ENCODE measurements at places on chromosomes 16 and 17.

- no peak for DNase-seq
These were observed 483.7 kb downstream of the SOX9 start for GRCh38 chr17:72604518-72604917.

DNA sequence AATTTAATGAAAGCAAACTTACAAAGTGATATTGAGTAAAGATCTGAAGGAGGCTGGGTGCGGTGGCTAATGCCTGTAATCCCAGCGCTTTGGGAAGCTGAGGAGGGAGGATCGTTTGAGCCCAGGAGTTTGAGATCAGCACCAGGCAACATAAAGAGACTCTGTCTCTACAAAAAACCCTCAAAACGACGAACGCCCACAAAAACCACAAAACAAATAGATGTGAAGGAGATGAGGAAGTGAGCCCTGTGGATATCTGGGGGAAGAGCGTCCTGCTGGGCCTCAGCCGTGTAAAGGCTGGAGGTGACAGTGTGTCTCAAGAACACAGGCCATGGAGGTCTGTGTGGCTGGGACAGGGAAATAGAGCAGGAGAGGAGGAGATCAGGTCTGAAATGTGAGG is 68.8 kb downstream of the ITFG1 start:
- DNase-seq: no peak

DNA sequence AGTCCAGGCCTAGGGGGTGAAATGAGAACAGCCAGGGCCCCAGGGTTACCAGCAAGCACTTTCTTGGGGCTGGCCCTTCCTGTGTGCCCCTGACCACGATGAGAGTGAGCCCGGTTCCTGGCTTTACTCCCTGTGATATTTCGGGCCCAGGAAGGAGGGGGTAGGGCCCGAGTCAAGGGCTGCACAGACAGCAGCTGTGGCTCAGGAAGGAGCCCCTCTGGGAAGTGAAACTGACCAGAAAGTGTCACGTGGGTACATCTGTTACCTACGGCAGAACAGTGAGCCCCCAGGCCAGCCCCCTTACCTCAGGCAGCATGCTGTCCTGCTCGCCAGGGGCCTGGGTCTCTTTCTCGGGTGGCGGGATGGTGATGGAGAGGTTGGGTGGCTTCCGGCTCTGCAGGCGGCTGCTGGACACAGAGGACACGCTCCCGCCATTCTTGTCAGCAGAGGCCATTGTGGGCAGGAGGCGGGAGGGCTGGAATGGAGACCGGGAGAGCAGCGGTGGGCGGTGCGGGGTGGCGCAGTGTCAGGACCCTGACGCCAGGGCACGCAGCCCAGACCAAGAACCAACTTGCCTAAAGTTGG is 13.8 kb downstream of the AANAT start:
- DNase-seq: no peak

DNA sequence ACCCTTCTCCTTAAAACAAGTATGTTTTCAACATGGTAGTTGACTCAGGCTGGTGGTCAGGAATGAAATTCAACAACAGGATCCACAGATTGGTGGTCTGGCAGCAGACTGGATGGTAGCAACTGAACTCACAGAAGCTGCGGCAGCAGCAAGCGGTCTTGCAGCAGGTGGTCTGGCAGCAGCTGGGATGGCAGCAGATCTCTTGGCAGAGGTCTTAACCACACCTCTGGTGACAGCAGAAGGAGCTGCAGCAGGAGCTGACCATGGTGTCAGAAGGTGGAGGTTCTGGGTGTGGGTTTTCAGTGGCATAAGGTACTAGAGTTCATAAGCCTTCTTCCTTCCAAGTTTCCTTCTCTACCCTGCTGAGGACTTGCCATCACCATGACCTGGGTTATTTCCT is 2.2 kb upstream of the KRTAP4-1 start:
- no peak for DNase-seq

- no peak for DNase-seq
These were observed 41.6 kb downstream of the PRKCB start for GRCh38 chr16:23877107-23878070.

DNA sequence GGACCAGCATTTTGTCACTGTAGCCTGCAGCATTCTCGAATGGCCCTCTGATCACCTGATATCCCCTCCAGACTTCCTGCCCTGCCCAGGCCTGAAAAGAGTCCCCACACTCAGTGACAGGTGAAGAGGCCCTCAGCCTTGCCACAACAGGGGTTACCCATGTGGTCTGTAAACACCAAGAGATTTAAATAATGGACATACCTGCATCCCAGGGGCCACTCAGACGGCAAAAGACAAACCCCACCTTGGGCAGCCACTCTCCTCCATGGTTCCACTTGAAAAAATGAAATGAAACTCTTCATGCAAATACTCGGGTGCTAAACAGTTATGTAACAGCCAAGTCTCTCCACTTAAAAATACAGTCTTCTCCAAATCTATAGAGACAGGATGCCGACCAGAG is 22.9 kb upstream of the PECAM1 start:
- no peak for DNase-seq

DNA sequence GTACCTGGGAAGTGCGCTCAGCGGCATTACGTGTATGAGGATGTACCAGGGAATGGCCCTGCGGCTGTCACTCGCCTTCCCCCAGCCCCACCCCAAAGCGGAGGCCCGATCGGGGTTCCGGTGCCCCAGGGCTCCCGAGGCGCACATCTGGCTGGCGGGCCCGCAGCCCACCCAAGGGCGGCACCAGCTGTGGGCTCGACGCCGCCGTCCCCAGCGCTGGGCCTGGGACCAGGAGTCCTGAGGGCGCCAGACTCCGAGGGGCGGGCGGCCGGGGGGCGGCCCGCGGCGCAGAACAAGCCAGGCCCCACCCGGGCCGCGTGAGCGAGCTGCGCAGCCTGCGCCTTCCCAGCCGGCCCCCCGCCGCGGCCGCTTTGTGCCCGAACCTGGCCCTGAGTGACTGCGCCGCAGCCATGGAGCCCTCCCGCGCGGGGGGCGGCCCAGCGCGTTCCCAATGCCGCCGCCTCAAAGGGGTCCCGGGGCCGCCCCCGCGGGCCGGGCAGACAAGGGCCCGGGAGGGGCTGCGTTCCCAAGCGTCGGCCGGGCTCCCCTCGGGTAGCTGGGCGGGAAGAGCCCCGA is 17.4 kb downstream of the ZNF423 start:
- DNase-seq: no peak

- no peak for DNase-seq
These were observed 6.1 kb downstream of the DNAI2 start for GRCh38 chr17:74280093-74280513.

GRCh38 chr16:17578981-17579874 is 108.5 kb upstream of the XYLT1 start:
- DNase-seq: peak; percentile 61

- no peak for DNase-seq
These were observed 7.1 kb downstream of the COL1A1 start for GRCh38 chr17:50194140-50194933.

DNA sequence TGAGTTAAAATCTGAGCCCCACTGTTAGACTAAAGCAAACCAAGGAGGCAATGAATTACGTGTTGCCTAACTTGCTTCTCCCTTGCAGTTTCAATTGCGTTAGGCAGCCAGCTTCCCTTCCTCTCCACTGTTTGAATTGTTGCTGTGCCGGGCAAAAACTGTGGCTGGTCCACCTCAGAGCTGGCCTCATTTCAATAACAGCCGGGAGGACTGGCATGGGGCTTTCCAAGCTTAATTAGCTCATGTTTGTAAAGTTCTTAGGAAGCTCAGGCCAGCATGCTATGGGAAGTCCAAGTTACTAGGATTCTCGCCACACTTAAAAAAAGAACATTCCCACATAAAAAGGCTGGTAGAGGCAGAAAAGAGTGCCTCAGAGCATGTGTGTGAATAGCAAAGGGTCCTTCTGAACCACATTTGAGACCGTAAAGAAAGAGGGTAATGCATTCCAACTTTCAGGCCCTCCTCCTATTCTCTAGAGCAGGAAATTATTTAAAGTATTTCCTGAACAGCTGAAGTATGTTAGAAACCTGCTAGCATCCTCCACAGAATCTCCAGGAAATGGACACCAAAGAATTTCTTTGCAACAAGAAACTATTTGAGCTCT is 79.0 kb upstream of the SMURF2 start:
- no peak for DNase-seq

DNA sequence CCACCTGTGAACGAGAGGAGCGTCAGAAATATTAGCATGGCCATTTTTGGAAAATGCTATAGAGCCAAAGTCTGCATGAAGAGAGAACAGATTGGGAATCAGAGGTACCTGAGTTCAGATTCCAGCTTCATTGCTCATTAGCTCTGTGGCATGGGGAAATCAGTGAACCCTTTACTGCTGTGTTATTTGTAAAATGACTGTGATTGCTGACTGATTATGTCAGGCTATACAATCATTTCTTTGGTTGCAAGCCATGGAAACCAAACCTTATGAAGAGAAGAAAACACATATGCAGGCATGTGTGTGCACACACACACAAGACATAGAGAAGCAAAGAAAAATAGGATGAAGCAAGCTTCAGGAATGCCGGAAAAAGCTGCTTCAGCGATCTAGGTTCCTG is 101.4 kb upstream of the HSBP1 start:
- no peak for DNase-seq
